Fibroblast of skin of left quadriceps (primary cell): ENCODE measurements at places on chromosomes 1 and 21.

DNA sequence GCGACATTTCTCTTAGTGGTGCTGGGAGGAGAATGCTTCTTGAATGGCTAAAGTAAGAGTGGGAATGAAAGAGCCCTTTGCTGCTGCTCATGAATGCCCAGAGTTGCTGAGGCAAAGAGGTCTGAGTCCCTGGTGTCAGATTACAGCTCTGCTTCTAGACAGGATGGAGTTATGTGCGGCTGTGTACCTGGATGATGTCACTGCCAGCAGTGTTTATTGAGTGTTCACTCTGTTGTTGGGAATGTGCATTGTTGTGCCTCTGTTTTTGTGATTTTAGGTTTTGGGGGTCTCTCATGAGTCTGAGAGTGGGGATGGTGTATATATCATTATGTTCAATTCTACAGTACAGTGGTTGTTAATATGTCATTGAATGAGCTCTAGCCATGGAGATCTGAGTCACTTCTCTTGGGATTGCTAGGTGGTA is 2.7 kb downstream of the CDC14A start:
- no peak for DNase-seq

DNA sequence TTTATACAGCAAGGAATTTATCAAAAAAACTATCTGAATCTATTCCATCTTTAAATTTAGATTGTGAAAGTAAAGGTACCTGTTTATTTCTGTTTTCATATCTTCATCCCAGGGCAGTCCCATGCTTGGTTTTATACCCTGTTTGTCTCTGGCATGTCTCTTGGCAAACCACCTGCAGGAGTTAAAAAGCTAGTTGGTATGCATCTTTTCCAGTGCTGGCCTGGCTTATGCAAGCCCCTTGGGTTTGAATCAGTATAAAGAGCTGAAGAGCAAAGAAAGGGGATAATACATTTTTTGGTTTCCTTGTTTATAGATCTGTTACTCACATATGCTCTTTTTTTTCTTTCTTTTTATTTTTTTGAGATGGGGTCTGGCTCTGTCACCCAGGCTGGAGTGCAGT is 37.8 kb downstream of the LRRC8C start:
- DNase-seq: no peak

GRCh38 chr1:89098857-89099256 is 27.1 kb downstream of the GBP2 start:
- DNase-seq: no peak

DNA sequence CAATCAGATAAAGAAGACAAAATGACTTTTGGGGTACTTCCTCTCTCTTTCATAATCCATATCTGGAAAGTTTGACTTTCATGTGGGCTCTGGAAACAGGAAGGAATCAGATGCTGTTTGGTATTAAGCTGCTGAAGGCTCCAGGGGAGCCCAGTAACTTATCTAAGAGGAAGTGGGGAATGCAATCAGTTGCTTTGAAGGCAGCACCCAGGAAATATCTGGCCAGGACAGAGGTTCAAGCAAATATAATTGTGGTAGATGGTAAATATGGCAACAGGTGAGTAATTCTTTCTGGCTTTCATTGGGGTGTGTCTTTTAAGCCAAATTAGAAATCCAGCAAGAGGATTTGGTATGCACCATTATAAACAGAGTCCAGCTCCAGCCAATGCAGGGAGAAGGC is 44.4 kb downstream of the COLGALT2 start:
- no peak for DNase-seq

- no peak for DNase-seq
These were observed 7.2 kb downstream of the KIFAP3 start for GRCh38 chr1:170067253-170067819.

- no peak for DNase-seq
These were observed 300.6 kb downstream of the HHAT start for GRCh38 chr1:210629276-210629675.

DNA sequence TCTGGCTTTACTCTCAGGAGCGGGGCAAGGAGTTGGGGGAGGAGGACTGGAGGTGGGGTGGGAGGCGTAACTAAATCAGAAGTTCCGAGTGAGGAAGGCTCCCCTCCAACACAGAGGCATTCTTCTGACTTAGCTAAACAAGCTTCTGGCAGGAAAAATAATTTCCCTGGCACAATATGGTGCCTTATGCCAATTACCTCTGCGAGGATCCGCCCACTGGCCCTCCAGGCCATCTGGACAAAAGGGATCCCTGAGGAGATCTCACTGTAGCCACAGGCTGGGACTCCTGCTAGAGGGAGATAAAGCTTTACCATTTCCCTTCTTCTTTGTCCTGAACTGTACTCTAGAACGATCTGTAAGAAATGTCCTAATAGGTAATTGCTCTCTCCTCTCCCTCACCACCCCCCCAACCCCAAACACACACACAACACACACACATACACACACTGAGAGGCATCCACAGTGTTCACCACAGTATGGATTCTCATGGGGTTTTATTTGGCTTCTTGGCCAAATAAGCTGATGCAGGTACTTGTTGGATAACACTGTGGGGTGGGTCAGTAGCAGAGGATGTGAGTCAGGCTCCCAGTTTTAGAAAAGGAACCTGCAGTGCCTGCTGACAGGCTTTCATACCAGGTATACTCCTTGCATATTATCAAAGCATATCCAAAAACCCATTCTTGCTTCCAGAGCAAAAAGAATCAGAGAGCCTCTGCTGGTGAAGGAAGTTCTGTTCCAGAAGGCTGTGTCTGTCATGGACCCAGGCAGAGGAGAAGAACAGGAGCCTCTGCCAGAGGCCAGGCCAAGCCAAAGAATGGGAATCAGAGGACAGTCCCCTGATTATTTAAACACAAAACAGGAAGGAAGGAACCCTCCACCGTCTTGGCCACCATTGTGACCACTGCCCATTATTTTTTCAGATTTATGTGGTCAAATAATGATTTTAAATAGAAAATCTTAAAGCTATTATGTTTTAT is 169.1 kb downstream of the C1orf21 start:
- DNase-seq: no peak

DNA sequence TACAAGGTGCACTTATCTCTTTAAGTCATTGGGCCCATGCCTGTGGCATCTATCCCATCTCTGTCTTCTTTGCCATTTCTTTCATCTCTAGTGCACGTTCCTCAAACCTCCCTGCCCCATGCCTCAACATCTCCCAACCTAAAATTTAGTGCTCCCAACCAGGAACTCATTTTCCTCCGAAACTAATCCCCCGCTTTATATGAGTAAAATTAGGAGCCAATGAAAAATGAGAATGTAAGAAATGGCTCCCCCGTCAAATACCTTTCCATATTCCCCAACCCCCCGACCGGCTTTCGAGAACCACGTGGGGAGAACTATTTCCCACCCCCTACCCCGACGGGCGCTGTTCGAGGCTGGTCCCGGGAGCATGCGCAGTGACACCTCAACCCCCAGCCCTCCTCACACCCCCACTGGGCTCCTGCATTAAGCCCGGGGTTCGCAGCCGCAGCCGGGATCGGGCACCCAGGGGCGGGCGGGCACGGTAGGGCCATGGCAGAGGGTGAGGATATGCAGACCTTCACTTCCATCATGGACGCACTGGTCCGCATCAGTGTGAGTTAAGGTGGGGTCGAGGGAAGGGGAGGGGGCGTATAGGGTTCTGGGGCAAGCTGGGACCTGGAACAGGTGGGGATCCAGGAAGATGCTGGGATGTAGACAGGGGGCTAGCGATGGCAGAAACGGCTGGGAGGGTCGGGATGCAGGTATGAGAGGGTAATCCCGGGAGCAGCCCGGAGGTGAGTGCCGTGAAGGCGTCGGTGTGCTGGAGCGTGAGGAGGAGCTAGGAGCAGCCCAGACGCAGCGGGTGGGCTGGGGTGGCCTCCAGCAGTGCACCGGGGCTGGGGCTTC is at the start of gene TRIM46:
TRIM46 (plus strand) TSS at position 372 of the 846 bp plus-strand sequence; CDS start at position 490, 118 bp downstream.
- peak; percentile 43 for DNase-seq

GRCh38 chr1:186839041-186839400 is 10.3 kb downstream of the PLA2G4A start:
- DNase-seq: no peak

DNA sequence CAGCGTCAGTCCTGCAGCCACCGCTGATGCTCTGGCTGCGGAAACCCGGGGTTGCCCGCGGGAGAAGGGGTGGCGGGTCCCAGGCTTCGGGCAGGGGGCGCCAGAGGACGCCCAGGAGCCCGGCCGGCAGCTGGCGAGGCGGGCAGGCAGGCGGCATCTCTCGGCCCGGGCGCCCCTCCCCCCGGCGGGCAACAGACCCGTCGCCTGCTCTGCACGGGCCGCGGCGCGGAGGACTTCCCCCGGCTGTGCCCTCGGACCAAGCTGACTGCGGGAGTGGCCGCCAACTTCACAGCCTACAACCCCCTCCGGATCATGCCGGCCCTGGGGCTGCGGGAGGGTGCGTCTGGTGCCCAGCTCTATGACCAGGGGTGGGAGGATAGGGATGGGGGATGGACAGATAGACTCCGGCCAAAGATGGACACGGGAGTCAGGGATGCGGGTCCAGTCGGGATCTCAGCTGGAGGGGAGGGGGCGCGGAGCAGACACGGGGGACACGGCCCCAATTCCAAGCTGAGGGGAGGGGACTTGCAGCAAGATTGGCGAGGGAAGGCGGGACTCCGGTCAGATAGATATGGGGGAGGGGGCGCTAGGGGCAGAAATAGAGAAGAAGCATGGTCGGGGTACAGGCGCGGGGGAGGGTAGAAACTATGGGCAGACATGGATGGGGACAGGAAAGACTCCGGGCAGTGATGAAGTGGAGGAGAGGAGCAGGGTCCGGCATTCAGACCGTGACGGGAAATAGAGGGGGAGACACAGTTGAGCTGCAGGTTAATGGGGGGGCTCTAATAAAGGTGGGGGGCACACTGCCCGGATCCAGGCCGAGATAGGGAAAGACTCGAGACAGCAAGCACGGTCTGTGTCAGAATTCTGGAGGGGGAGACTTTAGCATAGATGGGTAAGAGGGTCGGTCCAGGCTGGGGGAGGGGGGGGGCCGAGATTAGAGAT is 1.1 kb downstream of the ADGRB2 start:
- no peak for DNase-seq

DNA sequence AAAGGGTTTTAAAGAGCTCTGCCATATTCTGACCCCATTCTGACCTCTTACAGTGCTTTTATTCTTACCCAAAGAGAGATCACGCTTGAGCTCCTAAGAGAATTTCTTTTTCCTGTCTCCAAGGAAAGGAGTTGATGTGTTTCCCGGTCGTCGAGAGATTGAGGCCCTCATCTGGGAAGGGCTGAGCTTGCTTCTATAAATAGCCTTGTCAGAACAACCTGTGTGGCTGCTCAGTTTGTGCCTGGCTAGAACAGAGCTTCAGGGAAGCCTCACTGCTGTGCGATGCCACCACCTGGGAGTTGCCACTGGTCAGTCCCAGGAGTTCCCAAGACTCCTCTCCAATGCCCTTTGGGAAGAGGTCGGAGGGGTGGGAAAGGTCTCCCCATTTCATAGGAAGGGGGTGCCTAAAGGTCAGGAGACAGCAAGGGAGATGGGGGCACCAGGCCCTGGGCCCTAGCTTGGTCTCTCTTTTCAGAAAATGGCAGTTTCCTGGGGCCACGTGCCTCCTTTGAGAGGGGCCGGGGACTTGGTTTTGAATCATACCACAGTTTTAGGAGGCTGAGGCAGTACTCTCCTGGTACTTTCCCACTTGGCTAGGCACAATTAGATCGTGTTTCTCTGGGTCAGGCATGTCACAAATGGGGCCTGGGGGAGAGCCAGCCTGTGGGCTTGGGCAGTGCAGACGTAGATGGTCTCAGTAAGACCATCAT is 52.1 kb downstream of the EIF2D start:
- no peak for DNase-seq

- no peak for DNase-seq
These were observed 33.0 kb downstream of the SLX9 start for GRCh38 chr21:44972821-44973220.

- peak; percentile 18 for DNase-seq
These were observed 308.8 kb downstream of the AJAP1 start for GRCh38 chr1:4963251-4963650.

GRCh38 chr1:12065872-12066271 is 2.8 kb downstream of the TNFRSF8 start:
- no peak for DNase-seq

DNA sequence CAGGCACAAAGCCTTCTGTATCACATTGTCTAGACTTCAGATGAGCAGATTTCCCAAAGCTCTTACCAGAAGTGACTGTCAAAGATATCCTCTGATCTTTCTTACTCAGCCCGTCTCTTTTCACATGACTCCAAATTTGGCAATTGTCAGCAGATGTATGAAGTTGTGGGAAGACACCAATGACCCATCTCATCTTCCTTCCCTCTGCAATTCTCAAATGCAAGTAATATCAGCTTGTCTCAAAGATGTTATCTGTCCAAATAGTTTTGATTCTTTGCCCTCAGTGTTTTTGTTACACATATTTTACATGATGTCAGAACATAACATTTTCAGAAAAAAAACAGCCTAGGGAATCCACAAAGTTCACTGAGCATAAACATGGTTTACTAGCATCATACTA is 45.1 kb upstream of the RGS2 start:
- DNase-seq: peak; percentile 53
